ENCODE measurements at places on chromosomes 2 and 18.
A peak's percentile ranks its signal among the peaks of the same experiment; 100 is the strongest.

- no peak for DNase-seq
Observed at GRCh38 chr2:41180387-41180786, 728.5 kb upstream of the SLC8A1 start.

- DNase-seq = no peak
Observed at GRCh38 chr2:172273910-172274571, 153.3 kb upstream of the ITGA6 start.

GRCh38 chr18:51617167-51617566 lies 419.7 kb upstream of the MEX3C start:
- no peak for DNase-seq

GRCh38 chr2:120904830-120905234 lies 169.2 kb downstream of the GLI2 start:
- no peak for DNase-seq

DNA sequence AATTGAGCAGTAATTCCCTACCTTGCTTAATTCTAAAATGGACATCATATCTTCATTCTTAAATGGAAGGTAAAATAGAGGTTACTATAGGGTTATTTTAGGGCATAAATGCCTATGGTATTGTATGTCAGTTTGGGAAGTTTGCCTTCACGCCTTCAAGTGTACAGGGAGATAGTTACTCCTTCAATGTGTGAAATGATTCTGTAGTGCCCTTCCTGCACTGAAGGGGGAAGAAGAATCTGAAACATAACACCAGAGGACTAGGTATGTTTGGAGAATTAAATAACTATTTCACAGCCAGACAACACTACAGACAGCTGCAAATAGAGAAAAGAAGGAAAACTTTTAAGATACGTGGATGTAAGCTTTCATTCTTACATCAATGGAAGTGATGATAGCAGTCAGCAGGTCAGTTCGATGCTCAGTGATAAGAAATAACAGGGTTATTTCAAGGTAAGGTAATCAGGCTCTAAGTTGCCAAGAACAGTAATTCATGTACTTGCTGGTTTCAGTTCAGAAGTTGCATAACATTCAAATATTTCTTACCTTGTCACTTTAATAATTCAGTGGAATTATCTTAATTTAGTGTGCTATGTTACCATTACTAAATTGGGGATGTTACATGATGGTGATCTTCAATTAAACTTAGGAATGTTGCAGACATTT lies 4.0 kb downstream of the PKP4 start:
- DNase-seq = no peak

DNA sequence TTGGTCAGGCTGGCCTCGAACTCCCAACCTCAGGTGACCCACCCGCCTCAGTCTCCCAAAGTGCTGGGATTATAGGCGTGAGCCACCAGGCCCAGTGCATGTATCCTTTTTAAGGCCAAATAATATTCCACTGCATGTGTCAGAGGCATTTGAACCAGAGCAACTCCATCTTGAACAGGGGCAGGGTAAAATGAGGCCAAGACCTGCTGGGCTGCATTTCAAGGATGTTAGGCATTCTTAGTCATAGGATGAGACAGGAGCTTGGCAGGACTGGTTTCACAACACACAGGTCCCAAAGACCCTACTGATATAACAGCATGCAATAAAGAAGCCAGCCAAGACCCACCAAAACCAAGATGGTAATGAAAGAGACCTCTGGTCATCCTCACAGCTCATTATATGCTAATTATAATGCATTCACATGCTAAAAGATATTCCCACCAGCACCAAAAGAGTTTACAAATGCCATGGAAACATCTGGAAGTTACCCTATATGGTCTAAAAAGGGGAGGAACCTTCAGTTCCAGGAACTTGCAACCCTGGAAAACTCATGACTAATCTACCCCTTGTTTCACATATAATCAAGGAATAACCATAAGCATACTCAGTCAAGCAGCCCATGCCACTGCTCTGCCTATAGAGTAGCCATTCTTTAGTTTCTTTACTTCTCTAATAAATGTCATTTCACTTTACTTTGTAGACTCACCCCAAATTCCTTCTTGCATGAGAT lies 204.6 kb downstream of the RAB3GAP1 start:
- DNase-seq = no peak

DNA sequence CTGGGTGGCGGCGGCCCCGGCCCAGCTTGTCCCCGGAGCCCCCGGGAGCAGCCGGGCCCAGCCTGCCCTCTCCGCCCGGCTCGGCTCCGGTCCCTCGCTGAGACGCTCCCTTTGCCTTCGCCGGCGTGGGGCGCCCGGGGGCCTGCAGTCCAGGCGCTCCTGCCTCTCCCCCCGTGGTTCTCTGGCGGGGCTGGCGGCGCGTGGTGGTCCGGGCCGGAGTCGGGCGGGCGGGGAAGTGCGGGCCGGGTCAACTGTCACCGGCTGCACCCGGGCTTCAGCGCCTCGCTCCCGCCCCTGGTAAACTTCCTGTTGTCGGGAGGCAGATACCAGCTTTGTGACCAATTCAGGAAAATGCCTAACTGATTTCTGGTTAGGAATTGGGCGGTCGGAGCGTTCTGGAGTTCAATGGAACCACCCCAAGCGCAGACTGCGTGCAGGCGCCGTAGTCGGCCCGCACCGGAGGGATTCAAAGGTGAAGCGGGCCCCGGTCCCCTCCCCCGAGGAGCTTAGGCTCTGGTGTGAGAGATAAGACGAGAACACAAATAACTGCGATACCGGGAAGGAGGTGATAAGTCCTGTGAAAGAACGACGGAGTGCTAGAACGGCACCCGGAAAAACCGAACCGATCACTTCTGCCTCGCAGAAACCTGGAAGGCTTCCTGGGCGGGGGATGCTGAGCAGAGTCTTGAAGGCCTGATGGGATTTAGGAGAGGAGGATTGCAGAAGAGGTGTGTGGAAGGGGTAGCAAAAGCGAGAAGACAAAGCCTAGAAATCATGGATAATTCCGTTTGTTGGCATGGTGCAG lies 891 bp downstream of the CAB39 start:
- peak; percentile 73 for DNase-seq

Measured in naive thymus-derived CD8-positive, alpha-beta T cell (primary cell).